ENCODE measurements at places on chromosomes 2 and 18.

DNA sequence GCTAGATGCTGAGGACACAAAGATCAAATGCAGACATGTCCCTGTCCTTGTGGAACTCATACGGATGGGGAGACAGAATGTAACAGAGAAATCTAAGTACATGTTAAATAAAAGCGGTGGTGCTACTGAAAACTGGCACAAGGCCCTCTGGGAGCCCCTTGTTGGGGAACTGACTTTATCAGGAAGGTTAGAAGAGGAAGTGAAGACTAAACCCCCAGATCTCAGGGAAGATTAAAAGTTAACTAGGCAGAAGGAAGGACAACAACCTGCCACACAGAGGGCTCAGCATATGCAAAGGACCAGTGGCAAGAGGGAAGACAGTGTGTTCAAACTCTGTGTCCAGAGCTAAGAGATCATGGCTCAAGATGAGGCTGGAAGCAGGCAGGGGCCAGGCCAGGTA lies 4.8 kb downstream of the CACNB4 start:
- no peak for ATAC-seq

GRCh38 chr18:75337348-75337747 lies 90.2 kb downstream of the SMIM21 start:
- no peak for ATAC-seq

- no peak for ATAC-seq
Measured at GRCh38 chr18:30712383-30712782, 330.2 kb downstream of the DSC3 start.

DNA sequence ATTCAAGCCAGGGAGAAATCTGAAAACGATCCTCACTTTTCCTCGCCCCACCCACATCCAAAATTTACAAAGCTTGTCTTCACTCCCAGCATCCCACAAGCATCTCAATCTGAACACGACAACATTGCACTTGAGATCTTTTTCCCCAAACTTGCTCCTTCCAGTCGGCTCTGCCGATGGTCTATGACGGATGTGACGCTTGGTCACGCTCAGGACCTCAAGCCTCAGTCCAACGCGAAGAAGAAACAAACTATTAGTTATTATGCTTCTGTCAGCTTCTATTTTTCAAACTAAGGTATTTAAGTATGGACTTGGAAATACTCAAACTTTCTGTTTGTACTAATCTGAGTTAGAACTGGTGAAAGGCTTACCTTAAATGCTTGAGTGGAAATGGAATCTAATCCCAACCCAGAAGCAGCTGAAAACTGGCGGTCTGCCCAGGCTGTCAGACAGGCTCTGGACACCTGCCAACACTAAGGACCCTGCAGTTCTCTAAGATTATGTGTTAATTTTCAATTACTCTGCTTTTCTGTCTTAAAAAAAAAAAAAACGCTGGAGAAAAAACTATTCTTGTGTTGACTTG lies 132.1 kb upstream of the DNMT3A start:
- no peak for ATAC-seq

GRCh38 chr18:29305516-29305915 lies 1128.6 kb upstream of the CDH2 start:
- no peak for ATAC-seq

DNA sequence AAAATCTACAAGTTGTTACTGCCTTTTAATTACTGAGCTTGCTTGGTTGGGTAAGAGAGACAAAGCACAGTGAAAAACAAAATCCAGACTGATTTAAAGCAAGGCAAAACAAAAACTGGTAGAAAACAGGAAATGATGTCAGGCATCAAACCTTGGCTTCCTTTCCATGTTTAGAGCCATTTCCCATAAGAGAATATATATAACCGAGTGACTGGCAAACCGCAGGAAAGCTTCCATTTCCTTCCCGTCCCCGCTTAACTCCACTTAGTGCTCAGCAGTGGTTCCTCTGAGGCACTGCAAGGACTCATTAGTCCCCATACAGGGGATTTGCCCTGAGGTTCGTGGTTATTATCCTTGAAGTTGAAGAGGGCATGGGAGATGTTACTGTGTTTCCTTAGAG lies 446.3 kb downstream of the LPIN1 start:
- ATAC-seq = no peak

- no peak for ATAC-seq
Measured at GRCh38 chr2:105100046-105100840, 62.4 kb downstream of the MRPS9 start.

GRCh38 chr2:241775223-241776177 lies 1.1 kb upstream of the GAL3ST2 start:
- ATAC-seq = no peak
